ENCODE measurements at places on chromosomes 11 and 22.

GRCh38 chr22:50531546-50531961 lies 1.7 kb upstream of the TYMP start:
- peak; percentile 70 for DNase-seq

- DNase-seq = no peak
Observed at GRCh38 chr22:27576815-27577573, 224.6 kb downstream of the MN1 start.

DNA sequence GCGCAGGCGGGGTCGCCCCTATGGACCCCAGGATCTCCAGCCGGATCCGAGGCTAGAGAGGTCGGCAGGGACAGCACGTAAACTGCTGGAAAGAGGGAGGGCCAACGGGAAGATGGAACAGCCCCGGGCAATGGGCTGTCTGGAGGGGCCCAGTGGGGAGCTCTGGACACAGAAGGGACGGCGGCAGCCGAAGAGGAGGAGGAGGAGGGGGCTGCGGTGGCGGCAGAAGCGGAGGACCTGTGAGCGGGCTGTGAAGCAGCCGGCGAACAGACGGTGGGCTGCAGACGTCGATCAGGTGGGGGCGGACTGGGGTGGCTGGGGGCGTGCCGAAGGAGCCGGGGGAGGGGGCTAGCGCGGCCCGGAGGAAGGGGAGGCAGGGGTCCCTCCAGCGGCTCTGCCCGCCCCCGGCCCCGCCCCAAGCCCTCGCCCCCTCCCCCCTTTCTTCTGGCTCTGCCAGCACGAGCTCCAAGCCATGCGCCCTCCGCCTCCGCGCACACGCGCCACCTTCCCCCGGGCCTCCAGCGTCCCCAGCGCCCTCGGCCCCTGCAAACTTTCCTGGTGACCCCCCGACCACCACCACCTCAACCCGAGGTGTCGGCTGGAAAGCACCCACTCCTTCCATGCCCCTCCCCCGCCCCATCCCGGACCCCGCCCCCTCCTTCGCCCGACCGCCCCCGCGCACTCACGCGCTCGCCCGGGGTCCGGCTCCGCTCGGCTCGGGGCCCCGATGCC lies 432 bp downstream of the TNKS1BP1 start:
- peak; percentile 39 for DNase-seq

- no peak for DNase-seq
Observed at GRCh38 chr11:117909611-117910382, 19.4 kb downstream of the TMPRSS13 start.
